Posterior cingulate gyrus (tissue), 11 donors: ENCODE measurements at places on chromosomes 12 and 14.

- no peak for DNase-seq
Measured at GRCh38 chr12:14927267-14927666, 11.1 kb downstream of the ERP27 start.

- DNase-seq = no peak
Measured at GRCh38 chr12:116278667-116279066, 1.2 kb upstream of the MED13L start.

DNA sequence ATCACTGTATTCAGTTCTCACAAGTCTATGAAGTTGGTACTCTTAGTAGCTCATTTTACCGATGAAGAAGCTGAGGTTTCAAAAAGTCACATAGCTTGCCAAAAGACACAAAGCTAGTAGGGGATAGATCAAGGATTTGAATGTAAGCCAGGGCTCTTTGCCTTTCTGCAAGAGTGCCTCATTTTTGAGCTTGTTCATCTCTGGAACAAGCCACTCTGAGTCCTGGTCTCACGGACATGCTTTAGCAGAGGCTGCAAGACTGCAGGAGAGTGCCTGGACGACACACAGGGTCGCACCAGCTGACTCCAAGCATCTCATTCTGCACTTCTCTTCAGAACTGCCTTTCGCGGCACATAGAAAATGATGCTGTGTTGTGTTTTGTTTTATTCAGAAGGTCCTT, 3.7 kb downstream of the NUAK1 start:
- no peak for DNase-seq

DNA sequence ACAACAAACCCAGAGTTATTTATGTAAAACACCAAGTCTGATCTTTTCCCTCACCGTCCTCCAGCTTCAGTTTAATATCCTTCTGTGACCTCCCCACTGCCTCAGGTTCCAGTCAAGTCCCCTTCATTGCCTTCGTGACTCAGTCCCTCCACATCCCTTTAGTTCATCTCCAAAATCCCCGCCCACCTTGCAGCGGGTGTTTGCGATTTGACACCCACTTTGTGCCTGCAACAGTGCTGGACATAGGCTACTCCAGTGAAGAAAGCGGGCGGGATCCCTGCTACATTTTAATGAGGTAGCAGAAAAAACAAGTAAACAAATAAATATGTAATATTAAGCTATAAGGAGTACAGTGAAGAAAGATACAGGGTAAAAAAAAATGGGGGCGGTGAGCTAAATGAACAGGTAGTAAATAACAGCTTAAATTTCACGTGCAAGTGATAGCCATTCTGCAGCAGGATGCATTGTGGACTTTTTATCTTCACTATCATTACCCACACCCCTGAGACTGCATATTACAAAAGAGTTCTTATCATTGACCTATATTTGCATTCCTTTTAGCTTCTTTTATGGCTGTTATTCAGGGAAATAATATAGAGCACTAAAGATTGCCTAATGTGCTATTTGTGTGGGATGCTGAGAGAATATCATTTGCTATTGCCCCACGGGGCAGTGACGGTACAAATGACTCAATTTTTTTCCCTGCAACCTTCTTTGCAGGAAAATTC, 222.8 kb upstream of the NUDT4 start:
- DNase-seq = no peak

DNA sequence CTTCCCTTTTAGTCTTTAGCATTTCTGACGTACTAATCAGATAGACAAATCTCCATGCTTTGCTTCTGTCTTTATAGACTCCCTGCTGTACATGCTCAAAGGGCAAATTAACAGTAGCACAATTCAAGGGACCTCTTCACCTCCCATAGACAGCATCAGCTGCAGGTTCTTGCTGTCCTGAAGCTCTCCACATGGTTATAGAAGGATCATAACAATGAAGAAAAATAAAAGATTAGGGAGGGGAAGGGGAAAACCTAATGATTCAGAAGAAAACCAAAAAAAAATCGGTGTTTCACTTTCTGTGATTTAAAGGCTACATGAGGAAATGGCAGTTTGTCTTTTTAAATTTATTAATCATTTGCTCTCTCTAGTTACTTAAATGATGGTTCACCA, 155.5 kb downstream of the PTCSC3 start:
- DNase-seq = no peak

- DNase-seq = no peak
Measured at GRCh38 chr14:24204163-24205146, 1.0 kb upstream of the TSSK4 start.

DNA sequence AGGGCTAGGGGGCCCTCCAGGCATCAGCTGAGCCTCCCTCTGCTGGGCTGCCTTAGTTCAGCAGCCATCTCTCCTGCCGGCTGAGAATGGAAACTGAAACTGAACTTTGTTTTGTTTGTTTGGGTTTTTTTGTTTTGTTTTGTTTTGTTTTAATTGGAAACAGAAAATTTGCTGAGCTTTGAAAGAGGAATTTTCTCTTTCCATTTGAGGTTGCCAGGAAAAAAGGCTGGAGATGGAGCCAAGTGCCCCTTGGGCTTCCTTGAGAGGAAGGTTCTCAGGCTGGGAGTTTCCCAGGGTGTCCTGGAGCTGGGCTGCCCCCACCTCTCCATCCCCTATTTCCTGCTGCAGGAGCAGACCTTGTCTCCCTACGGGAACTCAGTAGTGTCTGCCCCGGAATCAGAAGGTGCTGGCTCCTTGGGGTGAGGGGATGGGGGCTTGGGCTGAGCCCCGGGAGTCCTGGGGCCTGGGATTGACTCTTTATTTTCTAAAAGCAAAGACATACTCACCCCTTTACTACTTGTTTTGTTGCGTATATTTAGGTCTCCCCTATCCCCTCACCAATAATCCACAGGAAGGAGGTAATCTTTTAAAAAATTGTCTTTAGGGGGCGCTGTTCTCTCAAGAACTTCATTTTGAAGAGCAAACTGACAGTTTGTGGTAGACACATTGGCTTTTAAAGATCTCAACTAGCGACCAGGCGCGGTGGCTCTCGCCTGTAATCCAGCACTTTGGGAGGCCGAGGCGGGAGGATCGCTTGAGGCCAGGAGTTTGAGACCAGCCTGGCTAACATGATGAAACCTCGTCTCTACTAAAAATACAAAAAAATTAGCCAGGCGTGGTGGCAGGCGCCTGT, 21.3 kb upstream of the OASL start:
- peak; percentile 29 for DNase-seq

- DNase-seq = no peak
Measured at GRCh38 chr12:5511644-5512600, 80.0 kb downstream of the NTF3 start.

- no peak for DNase-seq
Measured at GRCh38 chr14:29629839-29630238, 297.8 kb downstream of the PRKD1 start.

- DNase-seq = no peak
Measured at GRCh38 chr12:132560364-132560613, 50.1 kb downstream of the LRCOL1 start.

DNA sequence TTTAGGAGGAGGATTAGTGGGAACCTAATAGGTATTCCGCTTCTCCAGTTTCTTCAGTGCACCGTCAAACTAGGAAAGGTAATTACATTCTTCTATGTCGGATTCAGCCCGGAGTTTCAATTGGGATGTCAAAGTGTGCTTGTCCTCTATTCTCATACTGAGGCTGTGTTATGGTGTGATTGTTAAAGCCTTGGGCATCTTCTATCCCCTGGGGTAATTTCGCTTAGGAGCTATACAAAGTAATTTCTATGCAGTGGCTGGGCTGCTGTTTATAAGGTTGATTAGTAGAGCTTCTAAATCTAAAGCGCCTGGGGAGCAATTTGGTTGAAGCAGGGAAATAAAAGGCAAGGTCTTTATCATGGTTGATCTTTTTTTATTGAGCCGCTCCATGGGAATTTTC, 399.6 kb downstream of the ZFP36L1 start:
- no peak for DNase-seq

GRCh38 chr14:66514213-66514612, 6.3 kb downstream of the GPHN start:
- no peak for DNase-seq

DNA sequence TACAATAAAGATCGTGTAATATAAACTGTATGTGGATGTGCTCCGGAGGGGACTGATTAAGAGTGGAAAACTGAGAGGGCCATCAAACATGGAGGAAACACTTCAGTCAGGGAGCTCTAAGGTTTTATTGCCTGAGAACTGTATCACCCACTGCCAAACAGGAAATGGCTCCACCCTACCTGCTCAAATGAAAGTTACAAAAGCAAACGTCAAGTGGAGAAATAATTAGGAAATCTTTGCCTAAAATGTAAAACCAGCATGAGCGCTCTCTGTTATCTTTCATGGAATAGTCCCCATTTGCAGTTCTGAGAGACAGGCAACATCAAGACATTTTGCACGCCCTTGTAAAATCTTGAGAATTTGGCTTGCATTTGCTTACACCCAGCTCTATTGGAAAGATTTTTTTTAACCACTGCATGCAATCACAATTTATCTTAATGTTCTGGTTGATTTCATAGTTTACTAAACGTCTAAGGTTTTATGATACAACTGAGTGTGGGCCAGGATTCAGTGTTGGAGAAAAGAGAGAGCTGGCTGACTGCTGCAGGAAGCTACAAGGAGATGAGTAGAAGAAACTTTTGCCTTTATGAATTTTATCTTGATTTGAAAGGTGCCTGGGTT, 344.0 kb upstream of the PRICKLE1 start:
- no peak for DNase-seq

GRCh38 chr14:19771895-19772430, 1.3 kb upstream of the OR4M1 start:
- DNase-seq = no peak

GRCh38 chr12:3250034-3250433, 172.9 kb downstream of the TSPAN9 start:
- DNase-seq = no peak

- no peak for DNase-seq
Measured at GRCh38 chr12:55974308-55974730, 441 bp downstream of the RAB5B start.

GRCh38 chr12:96335270-96335669, 65.0 kb downstream of the CDK17 start:
- no peak for DNase-seq

GRCh38 chr12:108630481-108631207, 3.0 kb downstream of the SELPLG start:
- DNase-seq = no peak

DNA sequence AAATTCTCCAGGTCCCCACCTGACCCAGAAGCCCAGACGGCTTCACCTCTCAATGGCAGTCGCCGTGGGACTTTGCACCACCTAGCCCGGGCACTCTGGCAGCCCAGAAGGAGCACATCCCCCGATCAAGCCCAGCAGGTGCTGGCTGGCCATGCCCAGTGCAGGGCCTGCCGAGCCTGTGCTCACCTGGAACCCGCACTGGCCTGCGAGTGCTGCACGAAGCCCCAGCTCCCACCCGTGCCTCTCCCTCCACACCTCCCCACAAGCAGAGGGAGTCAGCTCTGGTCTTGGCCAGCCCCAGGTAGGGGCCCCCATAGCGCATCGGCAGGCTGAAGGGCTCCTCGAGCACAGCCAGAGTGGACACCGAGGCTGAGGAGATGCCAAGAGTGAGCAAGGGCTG, 144.5 kb downstream of the NUBPL start:
- DNase-seq = no peak

DNA sequence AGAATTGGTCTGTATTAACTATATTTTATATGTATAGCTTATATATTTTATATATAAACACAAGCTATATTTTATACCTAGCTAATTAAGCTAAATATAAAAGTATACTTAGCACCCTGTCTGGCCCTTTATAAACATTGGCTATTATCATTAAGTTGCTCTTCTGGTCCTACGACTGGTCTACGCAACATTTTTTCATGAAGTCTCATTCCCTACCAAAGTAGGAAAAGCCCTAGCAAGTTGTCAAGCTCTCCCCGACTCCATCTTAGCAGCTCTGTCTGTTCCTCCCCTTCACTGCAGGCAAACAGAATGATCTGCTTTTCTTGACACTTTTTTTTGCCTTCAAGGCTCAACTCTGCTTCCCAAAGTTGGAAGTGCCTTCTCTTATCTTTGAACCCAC, 36.7 kb upstream of the ELK3 start:
- DNase-seq = no peak

GRCh38 chr12:18643681-18644080, 94.1 kb downstream of the PLCZ1 start:
- no peak for DNase-seq

- no peak for DNase-seq
Measured at GRCh38 chr12:88188180-88188579, 46.1 kb downstream of the TMTC3 start.

DNA sequence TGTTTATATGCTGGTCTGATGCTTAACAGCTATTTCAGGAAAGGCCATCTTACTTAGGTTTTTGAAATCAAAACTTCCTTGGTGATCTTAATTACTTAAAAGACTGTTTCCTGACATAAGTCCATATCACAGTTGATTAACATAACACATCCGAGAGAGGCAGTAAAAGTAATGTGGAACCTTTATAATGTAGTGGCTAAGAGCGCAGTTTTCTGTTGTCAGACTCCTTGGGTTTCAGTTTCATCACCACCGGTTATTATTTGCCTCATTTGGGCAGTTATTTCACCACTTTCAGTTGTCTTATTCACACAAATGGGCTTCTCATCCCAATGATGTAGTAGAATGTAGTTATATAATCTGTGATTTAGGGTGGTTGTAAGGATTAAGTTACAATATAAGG, 30.9 kb downstream of the TBC1D15 start:
- no peak for DNase-seq

GRCh38 chr14:63881926-63882325, 29.1 kb downstream of the SYNE2 start:
- no peak for DNase-seq

GRCh38 chr12:105256011-105256410, 20.0 kb upstream of the APPL2 start:
- no peak for DNase-seq

- DNase-seq = no peak
Measured at GRCh38 chr12:113203852-113204760, 17.2 kb upstream of the TPCN1 start.
